Sciatic nerve (tissue), 2 donors: ENCODE measurements at places on chromosomes 16 and 17.

- DNase-seq: no peak
Observed at GRCh38 chr17:8674344-8675305, 44.1 kb upstream of the MYH10 start.

DNA sequence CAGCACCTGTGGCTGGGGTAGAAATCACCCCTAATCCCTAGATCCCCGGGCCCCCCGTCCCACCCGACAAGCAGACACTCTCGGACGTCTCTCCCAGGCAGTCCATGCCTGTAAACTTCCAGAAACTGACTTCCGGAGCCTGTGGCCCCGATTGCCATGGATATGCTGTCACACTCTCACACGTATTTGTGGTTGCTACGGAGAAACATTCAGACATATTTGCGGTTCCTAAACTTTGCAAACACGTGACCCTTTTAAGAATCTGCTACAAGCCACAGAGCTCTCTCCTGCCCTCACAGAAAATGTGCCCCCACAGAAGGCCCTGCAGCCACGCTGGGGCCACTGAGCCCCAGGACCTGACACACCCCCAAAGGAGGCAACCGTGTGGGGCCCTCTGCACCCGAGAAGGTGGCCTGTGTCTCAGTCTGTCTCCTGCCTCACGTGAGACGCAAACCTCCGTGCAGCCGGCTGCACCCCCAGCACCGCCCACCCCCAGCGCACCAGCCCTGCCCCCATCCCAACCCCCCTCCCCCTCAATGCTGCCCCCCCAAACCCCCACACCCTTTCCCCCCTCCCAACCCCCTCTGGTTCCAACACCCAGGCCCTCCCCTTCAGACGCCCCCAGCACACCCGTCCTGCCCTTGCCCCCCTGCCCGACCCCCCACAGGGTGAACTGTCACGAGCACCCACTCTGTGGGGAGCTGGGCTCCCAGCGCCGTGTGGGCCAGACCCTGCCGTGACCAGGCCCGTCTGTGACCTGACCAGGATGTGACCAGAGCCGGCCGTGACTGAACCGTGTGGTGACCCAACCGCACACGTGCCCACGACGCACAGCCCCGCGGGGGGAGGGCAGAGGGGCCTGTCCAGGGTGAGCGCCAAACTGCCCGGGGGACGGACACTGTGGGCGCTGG, 66.3 kb upstream of the METRNL start:
- DNase-seq: no peak

GRCh38 chr17:1104222-1104621, 75.6 kb downstream of the ABR start:
- DNase-seq: no peak

DNA sequence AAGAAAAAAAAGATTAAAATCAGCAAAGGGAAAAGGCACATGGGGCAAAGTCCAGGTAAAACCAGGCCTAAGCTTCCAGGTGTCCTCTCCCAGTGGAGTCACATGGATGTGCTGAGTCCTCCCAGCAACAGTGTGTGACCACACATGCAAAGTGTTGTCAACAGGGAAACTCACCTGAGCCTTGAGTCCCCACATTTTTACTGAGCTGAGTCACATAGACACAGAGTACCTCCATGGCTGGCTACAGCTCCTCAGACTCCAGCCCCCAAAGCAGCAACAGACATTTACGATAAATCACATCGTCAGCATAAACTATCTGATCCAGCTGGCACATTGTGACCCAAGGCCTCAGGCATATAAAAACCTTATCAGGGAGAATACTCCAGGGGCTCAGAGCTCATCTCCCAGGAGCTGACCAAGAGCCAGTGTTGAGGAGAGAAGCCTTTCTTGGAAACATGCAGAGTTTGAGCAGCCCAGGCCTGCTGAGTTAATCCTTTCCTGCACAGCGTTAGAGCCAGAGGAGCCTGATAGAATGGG, 20.5 kb downstream of the ERCC4 start:
- no peak for DNase-seq

DNA sequence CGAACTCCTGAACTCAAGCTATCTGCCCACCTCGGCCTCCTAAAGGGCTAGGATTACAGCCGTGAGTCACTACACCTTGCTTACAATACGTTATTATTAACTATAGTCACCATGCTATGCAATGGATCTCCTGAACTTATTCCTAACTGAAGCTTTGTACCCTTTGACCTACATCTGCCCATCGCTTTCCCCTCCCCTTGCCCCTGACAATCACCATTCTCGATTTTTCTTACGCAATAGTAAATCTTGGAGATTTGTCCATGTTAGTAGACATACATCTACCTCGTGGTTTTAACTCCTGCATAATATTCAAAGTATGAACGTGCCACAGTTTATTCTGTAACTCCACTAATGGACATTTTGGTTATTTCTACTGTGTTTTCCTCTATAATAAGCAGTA, 120.6 kb downstream of the NPIPB5 start:
- DNase-seq: no peak

DNA sequence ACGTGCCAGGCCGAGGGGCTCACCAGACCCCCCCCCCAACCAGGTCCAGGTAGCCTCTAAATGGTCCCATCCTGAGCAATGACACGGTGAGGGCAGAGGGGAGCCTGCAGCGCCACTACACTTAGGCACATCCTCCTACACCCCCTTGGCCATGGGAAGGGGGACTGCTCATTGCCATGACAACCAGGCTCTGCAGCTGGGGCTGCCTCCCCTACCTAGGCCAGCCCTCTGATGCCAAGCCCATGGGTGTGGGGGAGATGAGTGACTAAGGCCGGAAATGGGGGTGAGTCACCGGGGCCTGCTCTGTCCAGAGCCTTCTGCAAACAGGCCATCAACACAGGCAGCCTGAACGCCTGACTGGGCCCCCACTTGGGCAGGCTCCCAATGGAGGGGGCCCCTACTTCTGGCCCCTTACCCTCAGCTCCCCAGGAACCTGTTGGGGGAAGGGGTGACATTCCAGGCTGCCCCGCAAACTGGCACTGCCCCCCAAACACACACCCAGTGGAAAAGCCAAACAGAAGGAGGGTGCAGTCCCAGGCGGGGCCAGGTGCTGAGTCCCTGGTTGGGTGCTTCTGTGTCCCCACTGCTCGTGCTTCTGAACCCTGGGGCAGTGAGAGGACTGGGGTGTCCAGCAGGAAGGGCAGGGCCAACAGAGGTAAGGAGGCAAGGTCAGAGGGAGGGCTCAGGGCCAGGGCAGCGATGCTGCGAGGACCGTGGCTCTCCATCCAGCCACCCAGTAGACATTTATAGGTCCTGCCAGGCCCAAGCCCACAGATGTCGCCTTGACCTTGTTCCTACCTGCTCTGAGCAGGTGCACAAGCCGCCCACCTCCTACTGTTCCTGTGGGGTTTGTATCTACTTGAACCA, 8.2 kb downstream of the PLCD3 start:
- DNase-seq: no peak

DNA sequence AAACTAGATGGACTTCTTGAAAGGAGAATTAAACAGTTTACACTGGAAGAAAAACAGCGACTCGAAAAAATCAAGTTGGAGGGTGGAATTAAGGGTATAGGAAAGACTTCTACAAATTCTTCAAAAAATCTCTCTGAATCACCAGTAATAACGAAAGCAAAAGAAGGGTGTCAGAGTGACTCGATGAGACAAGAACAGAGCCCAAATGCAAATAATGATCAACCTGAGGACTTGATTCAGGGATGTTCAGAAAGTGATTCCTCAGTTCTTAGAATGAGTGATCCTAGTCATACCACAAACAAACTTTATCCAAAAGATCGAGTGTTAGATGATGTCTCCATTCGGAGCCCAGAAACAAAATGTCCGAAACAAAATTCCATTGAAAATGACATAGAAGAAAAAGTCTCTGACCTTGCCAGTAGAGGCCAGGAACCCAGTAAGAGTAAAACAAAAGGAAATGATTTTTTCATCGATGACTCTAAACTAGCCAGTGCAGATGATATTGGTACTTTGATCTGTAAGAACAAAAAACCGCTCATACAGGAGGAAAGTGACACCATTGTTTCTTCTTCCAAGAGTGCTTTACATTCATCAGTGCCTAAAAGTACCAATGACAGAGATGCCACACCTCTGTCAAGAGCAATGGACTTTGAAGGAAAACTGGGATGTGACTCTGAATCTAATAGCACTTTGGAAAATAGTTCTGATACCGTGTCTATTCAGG, 85.0 kb downstream of the C17orf58 start:
- no peak for DNase-seq

GRCh38 chr16:71373073-71373472, 14.6 kb downstream of the CALB2 start:
- DNase-seq: no peak
